ENCODE measurements at places on chromosomes 7 and 10.

GRCh38 chr7:139255290-139255689, 24.3 kb downstream of the UBN2 start:
- DNase-seq, result no peak

GRCh38 chr7:87926581-87927461, 7.2 kb upstream of the ADAM22 start:
- DNase-seq, result no peak

GRCh38 chr10:28874210-28874609, 196.9 kb downstream of the BAMBI start:
- DNase-seq, result no peak

GRCh38 chr10:108598320-108598695, 1325.0 kb downstream of the XPNPEP1 start:
- DNase-seq, result no peak

DNA sequence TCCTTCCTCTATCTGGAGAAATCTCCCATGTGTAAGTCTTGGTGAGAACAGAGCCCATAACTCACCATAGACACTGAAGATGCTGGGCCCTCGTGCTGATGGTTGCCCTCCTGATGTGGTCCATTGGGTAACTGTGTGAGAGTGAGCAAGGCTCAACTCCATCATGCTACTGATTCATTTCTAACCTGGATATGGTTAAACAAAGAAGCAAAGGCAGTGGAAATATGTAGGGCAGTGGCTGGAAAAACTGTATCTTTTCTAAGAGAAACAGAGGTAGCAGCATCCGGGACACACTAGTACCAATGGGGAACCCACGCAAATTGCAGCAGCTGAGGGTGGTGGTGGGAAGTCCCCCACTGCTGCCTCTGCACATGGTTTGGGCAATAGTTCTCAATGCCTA, 221.7 kb downstream of the KLF6 start:
- DNase-seq, result no peak

GRCh38 chr10:21327289-21327993, 198.0 kb downstream of the SKIDA1 start:
- no peak for DNase-seq

DNA sequence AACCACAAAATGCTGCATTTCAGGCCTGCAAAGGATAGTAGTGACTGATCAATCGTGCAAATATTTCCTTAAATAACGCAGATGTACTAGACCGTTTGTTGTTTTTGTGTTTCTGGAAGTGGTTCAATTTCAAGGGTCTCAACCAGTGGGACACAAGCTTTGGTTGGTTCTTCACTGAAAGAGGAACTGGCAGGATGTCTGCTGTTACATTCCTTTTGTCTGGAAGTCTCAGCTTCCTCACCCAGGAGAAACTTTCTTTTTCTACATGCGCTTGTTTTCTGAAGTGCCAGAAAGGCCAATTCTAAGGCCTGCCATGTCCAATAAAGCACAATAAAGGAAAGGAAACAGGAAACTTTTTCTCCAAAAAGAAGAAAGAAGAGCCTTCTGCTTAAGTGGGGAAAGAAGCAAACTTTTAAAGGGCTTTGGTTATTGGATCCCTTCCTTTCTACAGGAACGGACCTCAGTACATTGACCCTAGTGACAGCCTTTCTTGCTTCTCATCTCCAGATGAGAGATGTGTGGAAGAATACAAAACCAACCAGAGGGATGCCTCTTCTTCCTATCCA, 4.1 kb downstream of the DKK1 start:
- no peak for DNase-seq

- no peak for DNase-seq
These were observed 70.8 kb downstream of the TCERG1L start for GRCh38 chr10:131240691-131241090.

- no peak for DNase-seq
These were observed 114.1 kb downstream of the ZFAND4 start for GRCh38 chr10:45558425-45558824.

DNA sequence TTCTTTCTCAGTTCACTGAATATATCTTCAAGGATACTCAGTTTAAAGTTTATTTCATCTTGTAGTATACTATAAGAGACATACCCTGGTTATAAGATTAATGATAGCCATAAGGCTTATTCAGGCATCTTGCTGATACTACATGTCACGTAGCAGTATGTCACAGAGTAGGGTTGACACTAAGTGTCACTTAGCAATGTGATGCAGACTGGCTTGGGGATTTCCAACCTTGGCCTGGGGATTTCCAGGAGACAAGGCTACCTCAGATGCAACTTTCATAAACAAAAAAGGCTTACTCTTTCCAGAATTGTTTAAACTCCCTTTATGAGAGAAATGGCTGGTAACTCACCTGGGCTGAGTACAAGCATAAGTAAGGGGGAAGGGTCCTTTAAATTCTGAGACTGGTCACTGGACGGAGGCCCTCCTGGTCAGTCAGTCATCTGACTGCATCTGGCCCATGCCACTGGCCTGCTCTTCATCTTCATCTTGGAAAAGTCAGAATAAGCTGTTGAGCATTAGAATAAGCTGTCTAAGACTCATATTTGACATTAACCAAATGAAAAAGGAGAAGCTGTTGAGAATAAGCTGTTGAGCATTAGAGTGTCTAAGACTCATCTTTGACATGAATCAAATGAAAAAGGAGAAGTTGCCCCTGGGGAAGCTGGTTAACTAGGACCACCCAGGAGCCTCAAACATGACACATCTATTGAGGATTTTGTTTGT, 9.5 kb downstream of the SLC13A1 start:
- no peak for DNase-seq

DNA sequence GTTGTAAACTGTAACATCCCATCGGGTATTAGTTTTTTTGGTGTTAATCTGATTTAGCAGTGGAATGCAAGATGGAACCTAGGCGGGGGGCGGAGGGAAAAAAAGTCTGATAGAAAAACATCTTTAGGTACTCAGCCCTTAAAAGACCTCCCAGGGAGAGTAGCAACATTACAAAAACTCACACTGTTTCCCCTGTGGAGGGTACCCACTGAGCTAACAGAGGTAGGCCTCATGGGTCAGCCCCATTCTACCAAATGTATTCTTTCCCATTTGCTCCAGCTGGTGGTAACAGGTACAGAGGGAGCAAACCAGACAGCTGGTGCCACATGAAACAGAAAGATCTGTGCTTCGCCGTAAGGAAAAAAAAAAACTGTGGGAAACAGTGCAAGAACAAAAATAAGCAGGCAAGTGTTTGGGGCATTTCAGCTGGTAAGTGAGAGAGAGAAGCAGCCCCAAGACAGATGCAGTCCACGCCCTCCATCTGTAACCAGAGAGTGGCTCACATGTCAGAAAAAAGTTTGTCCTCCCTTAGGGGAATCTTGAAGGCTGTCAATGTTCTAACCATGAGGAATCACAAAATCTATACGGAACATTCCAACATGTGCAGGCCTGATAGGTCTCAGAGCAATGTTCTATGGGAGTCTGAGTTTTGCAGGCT, 65.3 kb downstream of the HOXA1 start:
- no peak for DNase-seq

GRCh38 chr7:137017221-137017620, 148.8 kb downstream of the CHRM2 start:
- DNase-seq, result no peak

DNA sequence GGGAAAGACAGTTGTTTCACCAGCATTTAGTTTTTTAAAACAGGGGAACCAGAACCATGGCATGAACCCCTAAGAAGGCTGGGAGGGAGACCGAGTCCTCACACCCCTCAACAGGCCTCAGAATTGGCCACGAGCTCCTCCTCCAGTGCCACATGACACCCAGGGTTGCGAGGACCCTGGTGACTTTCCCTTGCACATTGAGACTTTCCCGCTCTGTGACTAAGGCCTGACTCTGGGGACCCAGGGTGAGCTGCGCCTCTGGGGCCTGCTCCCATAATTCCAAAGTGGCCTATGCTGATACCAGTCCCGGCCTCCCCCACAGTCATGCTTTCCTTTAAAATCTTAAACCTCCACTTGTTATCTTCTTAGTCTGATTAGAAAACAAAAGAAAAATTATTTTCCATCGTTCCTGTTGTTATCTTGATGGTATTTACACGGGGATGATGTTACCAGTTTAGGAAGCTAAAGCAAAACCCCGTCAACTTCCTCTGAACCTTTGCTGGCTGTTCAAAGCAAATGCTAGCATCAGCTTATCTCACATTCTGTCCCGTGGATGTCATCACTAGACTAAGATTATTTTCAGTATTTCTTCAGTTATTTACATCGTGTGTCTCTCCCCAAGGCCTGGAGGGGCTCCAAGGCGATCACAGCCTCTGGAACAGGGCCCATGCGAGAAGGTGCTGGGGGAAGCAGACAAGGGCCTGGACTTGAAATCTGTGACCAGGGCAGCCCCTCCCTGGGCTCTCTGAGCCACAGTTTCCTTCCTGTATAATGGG, 42.1 kb downstream of the FAM53B start:
- DNase-seq, result no peak

DNA sequence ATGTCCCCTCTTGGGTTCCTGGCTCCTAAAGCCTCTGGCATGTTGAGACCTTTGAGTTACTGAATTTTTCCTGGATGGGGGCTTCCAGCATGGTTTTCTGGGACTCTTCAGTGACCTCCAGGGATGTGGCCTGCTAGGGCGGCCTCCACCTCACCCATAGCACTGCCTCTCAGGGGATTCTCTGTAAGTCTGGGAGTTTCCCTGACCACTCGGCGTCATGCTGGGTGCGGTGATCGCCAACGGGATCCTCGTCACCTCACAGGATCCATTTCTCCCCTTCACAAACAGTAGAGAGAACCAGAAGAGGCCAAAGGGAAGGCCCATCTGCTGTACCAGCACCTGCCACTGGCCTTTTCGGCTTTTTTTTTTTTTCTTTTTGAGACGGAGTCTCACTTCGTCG, 84.3 kb downstream of the NPTX2 start:
- DNase-seq, result no peak

DNA sequence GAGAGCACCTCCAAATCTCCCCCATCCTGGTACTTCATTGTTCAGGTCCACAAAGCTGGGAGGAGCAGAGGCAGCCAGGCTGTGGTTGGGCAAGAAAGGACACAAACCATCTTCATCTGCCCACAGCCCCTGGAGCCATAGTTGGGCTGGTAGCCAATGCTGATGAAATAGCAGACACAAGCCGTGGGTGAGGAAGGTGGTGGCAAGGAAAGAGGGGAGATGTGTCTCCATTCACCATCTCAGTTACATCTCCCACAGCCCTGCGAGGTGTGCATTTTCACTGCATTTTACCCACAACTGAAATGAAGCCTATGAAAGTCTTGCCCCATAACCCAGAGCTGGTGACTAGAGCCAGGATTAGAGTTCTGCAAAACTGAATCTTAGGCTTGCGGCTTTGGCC, 35.0 kb downstream of the PIK3AP1 start:
- DNase-seq, result no peak

DNA sequence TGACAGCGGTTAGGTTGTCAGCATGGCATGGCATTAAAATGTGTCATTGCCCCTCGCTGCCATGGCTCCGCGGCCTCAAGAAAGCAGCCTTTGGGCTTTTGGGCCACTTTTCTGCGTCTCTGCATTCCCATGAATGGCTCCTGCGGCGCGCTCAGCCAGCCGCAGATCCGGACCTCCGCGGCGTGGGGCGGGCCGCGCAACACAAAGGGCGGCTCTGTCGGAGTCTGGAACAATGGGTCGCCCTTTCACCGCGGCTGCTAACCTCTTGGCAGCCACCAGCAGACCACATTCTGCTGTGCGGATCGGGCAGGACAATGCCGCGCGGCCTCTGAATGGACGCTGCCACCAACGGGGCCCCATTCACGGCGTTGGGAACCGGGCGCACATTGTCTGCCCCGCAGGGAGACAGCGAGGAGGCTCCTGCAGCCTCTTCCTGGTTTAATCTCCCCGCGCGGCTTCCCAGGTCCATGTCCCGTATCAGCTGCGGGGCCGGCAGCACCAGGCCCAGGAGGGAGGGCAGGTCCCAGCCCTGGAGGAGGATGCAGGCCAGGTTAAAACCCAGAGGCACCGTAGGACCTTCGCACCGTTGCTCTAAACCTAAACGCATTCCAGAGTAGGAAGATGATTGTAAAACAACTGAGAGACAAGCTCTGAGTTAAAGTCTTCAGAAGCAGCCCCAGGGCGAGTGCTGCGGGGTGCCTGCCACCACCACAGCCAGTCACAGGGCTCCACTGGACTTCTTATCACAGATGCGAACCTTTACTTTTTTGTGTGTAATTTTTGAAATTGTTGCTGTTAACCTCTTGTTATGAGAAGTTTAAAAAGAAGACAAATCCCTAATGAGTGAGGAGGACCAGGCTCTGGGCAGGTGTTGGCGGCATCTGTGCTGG, 71.6 kb downstream of the NKX6-2 start:
- DNase-seq, result no peak

- DNase-seq, result no peak
These were observed 73.5 kb upstream of the PRR15 start for GRCh38 chr7:29490094-29490607.

- no peak for DNase-seq
These were observed 16.8 kb upstream of the VOPP1 start for GRCh38 chr7:55588976-55589604.

DNA sequence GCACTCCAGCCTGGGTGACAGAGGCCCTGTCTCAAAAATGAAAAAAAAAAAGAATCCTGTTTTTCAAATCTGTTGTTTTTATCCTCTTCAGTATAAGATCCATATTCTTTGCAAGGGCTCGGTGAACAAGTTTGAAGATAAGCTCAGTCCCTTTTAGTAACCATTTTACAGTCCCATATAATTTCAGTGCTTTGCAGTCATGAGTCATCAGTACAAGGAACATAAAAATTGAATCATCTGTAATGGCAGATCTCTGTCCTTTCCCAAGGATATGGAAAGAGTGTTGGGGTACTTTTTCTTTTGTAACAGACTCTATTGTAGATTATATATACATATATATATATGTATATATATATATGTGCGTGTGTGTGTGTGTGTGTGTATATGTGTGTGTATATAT, 52.2 kb upstream of the ZPBP start:
- DNase-seq, result no peak

DNA sequence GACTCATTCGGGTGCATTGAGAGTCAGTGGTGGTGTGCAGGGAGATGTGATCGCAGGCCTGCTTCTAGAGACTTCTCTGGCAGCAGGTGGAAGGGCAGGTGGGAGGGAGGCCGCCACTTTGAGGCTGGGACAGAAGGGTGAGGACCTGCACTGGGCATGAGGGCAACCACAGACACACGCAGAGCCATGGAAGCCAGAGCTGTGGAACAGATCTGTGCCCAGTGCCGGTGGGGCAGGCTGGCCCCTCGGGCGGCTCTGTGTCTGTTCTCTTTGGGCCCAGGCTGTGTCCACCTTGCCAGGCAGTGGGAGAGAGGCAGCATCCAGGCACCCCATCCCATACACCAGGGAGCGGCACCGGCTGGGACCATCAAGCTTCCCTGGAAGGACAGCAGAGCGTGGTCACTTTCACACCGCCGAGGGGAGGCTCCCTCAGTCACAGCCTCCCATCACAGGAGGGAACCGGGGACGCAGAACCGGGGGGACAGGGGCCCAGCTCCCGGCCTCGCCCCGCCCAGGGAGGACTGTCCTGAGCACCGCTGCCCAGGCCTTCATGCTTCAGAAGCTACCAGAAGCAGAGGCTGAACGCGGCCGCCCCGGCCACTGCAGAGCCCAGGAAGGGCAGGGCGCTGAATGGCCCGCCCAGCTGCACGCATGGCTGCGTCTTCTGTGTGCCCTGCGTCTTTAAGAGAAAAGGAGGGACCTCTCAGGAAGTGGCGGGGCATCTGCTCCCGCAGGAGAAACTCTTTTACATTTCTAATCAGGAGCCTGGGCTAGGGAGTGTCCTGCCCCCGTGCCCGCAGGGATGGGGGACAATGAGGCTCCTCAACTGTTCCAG, 32.1 kb downstream of the EN2 start:
- DNase-seq, result no peak
